Activated CD4-positive, alpha-beta T cell treated with anti-CD3 and anti-CD28 coated beads for 48 hours (primary cell): ENCODE measurements at places on chromosomes 6 and 20.

GRCh38 chr6:148935705-148936435 lies 189.0 kb downstream of the UST start:
- DNase-seq: no peak

GRCh38 chr20:5528261-5528660 lies 211.5 kb upstream of the PROKR2 start:
- no peak for DNase-seq

GRCh38 chr20:399182-399707 lies 8.9 kb upstream of the RBCK1 start:
- DNase-seq: no peak

DNA sequence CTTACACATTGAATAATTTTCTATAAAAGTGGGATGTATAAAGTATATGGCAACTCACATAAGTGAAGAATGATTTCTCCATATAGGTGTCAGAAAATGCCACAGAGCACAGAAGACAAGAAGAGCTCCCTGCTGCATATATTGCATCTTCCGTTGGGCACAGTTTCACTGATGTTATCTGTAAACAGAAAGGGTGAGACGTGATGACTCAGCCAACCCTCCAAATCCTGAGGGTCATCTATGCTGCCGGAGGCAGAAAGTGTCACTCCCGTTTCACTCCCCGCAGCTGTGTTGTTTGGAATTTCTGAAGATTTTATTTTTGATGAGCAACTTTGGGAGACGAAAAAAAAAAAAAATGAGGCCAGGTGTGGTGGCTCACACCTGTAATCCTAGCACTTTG lies 644.1 kb downstream of the C6orf118 start:
- no peak for DNase-seq

- DNase-seq: no peak
These were observed 102.5 kb downstream of the TAF4 start for GRCh38 chr20:61963149-61963548.

GRCh38 chr20:53986037-53986650 lies 84.2 kb downstream of the BCAS1 start:
- no peak for DNase-seq

DNA sequence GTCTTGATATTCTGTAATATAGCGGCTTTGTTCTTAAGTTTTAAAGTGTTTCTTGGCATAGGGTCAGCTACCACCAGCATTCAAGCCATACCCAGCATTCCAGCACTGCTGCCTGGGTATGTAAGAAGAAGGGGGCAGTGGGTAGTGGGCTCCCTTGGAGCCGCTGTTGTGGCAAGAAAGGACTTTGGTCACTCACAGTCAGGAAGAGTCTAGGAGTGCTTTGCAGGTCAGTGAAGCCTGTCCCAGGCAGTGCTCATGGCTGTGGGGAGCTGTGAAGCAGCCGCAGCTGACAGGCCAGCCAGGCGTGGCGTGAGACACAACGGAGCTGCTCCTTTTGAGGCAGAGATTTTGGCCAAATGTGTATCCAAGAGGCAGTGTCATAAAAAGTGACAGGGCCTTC lies 512.0 kb downstream of the CDKAL1 start:
- DNase-seq: no peak

GRCh38 chr20:40497899-40498691 lies 190.9 kb downstream of the MAFB start:
- no peak for DNase-seq

GRCh38 chr6:80020381-80021120 lies 16.1 kb downstream of the TTK start:
- no peak for DNase-seq

GRCh38 chr6:68225729-68226128 lies 409.4 kb upstream of the ADGRB3 start:
- DNase-seq: no peak

GRCh38 chr6:32962213-32962826 lies 6.1 kb upstream of the BRD2 start:
- DNase-seq: no peak

- no peak for DNase-seq
These were observed 114.4 kb downstream of the SLC23A2 start for GRCh38 chr20:4886771-4887527.

GRCh38 chr20:4283016-4283415 lies 267.7 kb upstream of the RNF24 start:
- no peak for DNase-seq

DNA sequence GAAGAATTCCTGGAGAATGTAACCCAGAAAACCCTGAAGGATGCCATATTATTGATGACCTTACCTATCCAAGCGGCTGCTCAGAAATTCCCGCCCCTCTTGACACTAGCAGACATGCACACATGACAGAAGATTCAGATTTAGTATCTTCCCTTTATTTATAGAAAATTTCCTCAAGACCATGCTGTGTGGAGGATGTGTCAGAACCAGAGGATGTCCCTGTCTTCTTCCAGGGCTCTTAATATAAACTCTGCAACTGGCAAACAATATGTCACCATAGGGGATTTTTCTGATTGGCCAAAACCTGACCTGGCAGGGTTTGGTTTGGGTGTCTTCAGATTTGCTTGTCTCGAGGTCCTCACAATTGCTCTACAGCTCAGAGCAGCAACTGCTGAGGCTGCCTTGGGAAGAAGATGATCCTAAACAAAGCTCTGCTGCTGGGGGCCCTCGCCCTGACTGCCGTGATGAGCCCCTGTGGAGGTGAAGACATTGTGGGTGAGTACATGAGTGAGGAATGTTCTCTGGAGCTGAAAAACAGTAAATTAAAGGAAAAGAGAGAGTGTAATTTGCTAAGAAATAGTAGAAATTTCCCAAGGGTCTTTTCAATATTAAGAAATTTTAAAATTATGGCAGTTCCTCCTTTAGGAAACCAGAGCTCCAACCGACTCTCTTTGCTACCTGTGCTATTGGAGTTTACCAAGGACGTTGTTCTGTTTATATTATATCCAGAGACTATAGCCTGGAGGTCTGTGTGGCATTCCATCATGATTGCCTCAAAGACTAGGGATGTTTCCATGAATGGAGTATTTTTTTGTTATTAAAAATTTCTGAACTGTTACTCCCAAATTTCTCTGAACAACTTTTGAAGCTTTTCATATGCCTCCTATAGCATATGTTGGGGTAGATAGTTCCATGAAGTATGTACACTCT lies at the start of gene HLA-DQA2:
Gene HLA-DQA2 (plus strand): TSS at position 361 of the 930 bp plus-strand sequence. CDS start 53 bp downstream, at position 414.
- no peak for DNase-seq

GRCh38 chr20:7232796-7233195 lies 465.3 kb downstream of the BMP2 start:
- no peak for DNase-seq

DNA sequence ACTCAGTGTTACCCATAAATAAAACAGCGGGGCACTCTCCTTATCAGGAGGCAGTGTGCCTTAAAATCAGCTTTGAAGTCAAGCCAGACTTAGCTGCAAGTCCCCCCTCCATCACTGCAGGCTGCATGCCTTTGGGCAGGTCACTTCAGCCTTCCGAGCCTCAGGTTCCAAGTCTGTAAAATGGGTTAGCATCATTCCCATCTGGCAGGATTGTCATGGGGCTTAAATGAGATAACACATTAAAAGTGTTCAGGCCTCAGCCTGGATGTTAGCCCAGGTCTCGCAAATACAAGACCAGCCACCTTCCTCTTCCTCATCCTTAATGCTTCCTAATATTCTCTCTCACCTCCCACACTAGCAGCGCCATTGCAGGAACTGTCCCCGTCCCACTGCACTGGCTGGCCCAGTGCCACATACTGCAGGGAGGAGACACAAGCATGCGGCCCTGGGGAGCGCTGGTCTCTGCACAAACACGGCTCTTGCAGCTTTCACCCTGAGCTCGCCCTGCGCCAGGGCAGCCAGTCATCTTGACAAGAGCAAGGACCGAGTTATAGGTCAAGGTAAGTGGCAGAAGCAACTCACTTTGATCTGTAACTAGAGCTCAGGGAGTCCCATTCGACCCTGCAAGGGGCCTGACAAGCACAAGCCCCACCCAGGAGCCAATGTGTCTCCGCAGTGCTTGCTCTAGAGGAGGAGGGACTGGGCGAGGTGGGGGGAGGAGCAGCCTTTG lies 564.6 kb upstream of the AGPAT4 start:
- no peak for DNase-seq

GRCh38 chr6:44262467-44263353 lies 2.6 kb downstream of the NFKBIE start:
- no peak for DNase-seq

- DNase-seq: peak; percentile 23
These were observed 37.4 kb downstream of the HIVEP2 start for GRCh38 chr6:142907544-142907943.

GRCh38 chr20:43771503-43772190 lies 44.8 kb upstream of the GTSF1L start:
- no peak for DNase-seq

GRCh38 chr6:105618247-105618646 lies 215.4 kb upstream of the PREP start:
- DNase-seq: no peak

DNA sequence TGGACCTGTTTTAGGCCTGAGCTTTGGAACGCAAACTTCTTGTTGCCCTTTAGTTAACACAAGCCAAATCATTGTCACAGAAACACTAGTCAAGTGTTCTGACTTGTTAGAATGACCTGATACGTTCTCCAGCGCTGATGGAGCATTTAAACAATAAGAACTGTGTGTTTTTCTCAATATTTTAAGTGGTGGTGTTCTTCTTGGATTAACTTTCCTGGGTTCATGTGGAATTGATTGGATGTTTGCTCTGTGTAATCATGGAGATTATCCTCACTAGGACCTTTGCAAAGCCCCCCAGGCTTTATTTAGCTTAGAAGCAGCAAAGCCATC lies 1.6 kb downstream of the LRRC1 start:
- no peak for DNase-seq

GRCh38 chr6:35214869-35215664 lies 1.3 kb downstream of the SCUBE3 start:
- no peak for DNase-seq

- no peak for DNase-seq
These were observed 23.2 kb upstream of the FAM135A start for GRCh38 chr6:70390067-70390466.

GRCh38 chr6:107600936-107601335 lies 111.0 kb downstream of the SOBP start:
- no peak for DNase-seq

- DNase-seq: no peak
These were observed 60.6 kb downstream of the IGF2R start for GRCh38 chr6:160029525-160029924.

- DNase-seq: peak; percentile 4
These were observed 116.4 kb upstream of the THBS2 start for GRCh38 chr6:169370054-169370453.

DNA sequence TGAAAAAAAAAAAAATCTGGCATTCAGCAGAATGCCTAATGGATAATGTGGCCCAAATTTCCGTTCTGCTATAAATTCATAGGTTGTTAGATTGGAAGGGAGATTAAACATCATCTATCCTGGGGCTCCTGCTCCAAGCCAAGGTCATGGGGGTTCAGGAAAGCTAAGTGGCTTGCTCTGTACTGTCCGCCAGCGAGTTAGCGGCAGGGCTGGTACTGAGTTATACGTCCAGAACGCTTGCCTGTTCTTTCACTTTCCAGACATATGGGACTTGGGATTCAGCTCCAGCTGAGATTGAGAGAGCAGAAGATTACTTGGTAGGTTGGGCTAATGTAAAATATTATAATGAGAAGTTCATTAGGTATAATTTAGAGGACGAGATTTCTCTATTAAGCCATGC lies 858 bp downstream of the RWDD1 start:
- peak; percentile 25 for DNase-seq

GRCh38 chr6:498795-499231 lies 107.3 kb downstream of the IRF4 start:
- DNase-seq: peak; percentile 76

DNA sequence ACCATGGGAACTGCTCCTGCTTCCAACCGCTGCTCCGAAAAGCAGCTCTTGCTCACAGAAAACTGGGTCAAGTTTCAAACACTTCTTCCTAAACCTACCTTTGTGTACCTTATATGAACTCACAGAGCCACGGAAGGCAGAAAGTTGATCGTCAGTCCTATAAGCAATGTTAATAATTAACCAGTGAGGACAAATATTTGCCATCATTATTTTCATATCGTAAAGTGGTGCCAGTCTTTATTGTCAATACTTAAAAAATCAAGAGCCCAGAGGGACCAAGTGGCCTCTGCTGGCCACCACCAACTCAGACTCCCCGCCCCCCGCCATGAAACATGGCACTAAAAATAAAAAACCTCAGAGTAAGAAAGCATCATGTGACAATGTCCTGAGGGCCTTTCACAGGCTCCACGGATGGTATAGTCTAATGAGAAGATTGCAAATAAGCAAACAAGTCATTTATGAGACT lies 9.1 kb upstream of the PBOV1 start:
- DNase-seq: no peak
